ENCODE measurements at places on chromosomes 7 and 10.

DNA sequence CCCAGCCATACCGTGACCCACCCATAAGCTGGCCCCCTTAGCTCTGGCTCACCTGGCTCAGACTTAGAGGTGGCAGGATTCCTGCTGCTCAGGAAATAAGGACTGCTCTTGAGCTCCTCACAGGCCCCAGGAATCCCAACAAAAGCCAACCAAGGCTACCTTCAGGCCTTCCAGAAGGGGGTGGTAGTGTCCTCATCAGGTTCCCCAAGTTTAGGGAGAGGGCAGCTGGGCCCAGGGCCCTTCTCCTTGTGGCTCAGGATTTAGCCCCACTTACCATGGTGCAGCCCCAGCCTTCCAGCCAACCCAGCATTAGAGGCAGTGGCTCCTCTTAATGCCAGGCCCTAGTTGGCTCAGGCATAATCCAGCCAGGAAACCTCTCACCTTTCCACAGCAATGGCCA is 23.5 kb downstream of the NPFFR1 start:
- DNase-seq, result no peak

DNA sequence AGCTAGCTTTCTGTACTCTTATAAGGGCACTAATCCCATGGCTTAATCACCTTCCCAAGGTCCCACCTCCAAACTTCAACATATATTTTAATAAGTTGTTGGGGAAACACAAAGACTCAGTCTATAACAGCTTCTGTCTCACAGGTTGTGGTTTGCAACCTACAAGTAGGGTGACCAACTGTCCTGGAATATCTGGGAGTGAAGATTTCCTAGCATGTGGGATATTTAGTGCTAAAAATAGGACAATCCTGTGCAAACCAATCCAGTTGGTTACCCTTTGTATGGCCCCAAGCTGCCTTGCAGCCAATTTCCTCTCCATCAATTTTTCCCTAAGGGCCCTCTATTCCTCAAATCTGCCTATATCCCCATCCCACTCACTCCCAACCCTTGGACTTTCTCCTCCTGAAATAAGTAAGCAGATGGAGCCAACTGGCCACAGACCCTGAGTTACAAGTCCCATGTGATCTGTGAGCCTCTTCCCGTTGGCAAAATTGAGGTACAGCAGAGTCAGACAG is 82.3 kb downstream of the FAM13C start:
- DNase-seq, result no peak

GRCh38 chr7:4661871-4662270 is 20.2 kb upstream of the FOXK1 start:
- no peak for DNase-seq

DNA sequence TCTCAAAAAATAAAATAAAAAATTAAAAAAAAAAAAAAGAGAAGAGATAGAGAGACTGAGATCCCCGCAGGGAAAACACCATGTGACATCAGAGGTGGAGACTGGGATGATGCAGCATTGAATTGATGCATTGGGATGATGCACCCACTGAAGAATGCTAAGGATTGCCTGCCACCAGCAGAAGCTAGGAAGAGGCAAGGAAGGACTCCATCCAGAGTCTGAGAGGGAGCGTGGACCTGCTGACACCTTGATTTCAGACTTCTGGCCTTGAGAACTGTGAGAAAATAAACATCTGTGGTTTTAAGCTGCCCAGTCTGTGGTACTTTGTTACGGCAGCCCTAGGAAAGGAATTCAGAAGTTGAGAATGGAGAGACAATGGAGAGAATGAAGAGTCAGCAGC is 89.8 kb upstream of the PRPS1L1 start:
- DNase-seq, result no peak

GRCh38 chr10:82628373-82628772 is 753.4 kb downstream of the NRG3 start:
- DNase-seq, result no peak

DNA sequence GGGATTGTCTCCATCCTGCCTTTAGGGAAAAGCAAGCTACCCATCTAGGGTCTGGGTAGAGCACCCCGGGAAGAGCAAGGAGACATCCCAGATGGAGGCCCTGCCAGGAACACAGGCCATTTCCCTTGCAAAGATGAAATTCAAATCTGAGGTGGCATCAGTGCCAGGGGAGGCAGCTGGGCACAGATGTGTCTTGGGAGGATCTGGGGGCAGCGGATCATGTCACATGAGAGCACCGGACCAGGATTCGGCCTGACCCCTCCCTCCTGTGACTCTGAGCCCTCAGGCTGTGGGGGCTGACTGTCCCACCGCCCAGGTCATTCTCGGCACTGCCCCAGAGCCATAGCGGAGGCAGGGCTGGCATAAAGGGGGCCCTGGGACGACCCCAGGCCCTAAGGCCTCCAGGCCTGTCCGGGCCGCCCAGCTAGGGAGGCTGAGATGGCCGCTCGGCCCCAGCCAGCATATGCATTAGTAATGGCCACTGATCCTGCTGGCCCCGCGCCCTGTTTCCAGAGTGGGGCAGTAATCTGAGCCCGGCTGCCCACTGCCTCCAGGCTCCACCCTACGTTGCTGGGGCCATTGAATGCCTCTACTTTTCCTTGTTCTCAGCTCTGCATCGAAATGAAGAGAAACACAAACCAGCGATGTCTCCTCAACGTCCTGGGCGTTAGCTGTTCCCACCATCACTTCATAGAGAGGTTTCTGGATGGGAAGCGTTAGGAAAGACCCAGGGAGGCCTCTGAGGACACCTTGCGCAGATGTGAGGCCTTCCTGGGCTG is 148.5 kb downstream of the UBE2H start:
- no peak for DNase-seq

GRCh38 chr10:13046851-13047528 is 45.5 kb upstream of the CCDC3 start:
- DNase-seq, result no peak

GRCh38 chr10:100817268-100817839 is 72.0 kb downstream of the PAX2 start:
- no peak for DNase-seq

- peak; percentile 58 for DNase-seq
Observed at GRCh38 chr10:102152545-102152890, 329 bp downstream of the NOLC1 start.
